Natural killer cell treated with Interleukin-12 subunit alpha and Interleukin-12 subunit beta and Interleukin-15 and Interleukin-18, amount 100 ng/mL, for 72 hours (primary cell): ENCODE measurements at places on chromosomes 11 and 22. TPM values are rescaled to one million over a fixed set of nuclear protein-coding genes. Genes with fewer than 3 reads are reported as not detected.

Gene TSPAN18
- total RNA-seq = 0.64 TPM

Gene CARNS1
- 4.9 TPM for total RNA-seq

Gene OR4A16
- not detected for total RNA-seq

Gene RIBC2
- 1.2 TPM for total RNA-seq

Gene NF2
- 58.2 TPM for total RNA-seq

Gene TMPRSS4
- total RNA-seq = 0.19 TPM

Gene DCDC1
- 0.14 TPM for total RNA-seq

Gene APOL5
- total RNA-seq = not detected

Gene TPH1
- total RNA-seq = 0.36 TPM

Gene FREY1
- 4.9 TPM for total RNA-seq

Gene CASTOR1
- total RNA-seq = 4.0 TPM

Gene OR5B3
- not detected for total RNA-seq

Gene OR8G1
- total RNA-seq = not detected

Gene SIDT2
- total RNA-seq = 23.1 TPM

Gene NCF4
- 24.2 TPM for total RNA-seq

Gene ACRV1
- not detected for total RNA-seq

Gene RAB38
- total RNA-seq = 7.2 TPM

Gene MRGPRX3
- not detected for total RNA-seq

Gene SSTR3
- 0.11 TPM for total RNA-seq

Gene PKDREJ
- 0.07 TPM for total RNA-seq

Gene DDI1
- total RNA-seq = not detected

Gene DCUN1D5
- total RNA-seq = 78.4 TPM

Gene CCDC116
- total RNA-seq = 2.5 TPM

Gene CDKN1C
- 2.0 TPM for total RNA-seq

Gene SYCE3
- total RNA-seq = not detected

Gene MYO7A
- total RNA-seq = 0.05 TPM

Gene TRIM49
- total RNA-seq = not detected

Gene P2RX6
- total RNA-seq = not detected

Gene DMC1
- total RNA-seq = 4.6 TPM

Gene HBG2
- total RNA-seq = not detected

Gene PHRF1
- 49.2 TPM for total RNA-seq

Gene APOBEC3A
- 3.3 TPM for total RNA-seq

Gene SLC6A5
- not detected for total RNA-seq

Gene HEPN1
- total RNA-seq = not detected

Gene SEPTIN5
- total RNA-seq = not detected

Gene TRIM48
- total RNA-seq = not detected

Gene RBMXL2
- not detected for total RNA-seq

Gene STT3A
- 182 TPM for total RNA-seq

Gene KDM4D
- total RNA-seq = 0.64 TPM

Gene CCDC89
- 1.6 TPM for total RNA-seq

Gene TIGD3
- 1.3 TPM for total RNA-seq

Gene GSTT2
- total RNA-seq = 0.47 TPM

Gene ARHGAP42
- total RNA-seq = 1.6 TPM

Gene CWF19L2
- 26.2 TPM for total RNA-seq

Gene AQP11
- 0.20 TPM for total RNA-seq

Gene TEX54
- total RNA-seq = not detected

Gene APOA1
- total RNA-seq = not detected

Gene C22orf15
- total RNA-seq = 0.86 TPM

Gene OR52N4
- total RNA-seq = 0.45 TPM

Gene ZBTB16
- total RNA-seq = 2.7 TPM

Gene ASRGL1
- 7.8 TPM for total RNA-seq

Gene F2
- total RNA-seq = not detected

Gene OR56A1
- total RNA-seq = 0.11 TPM

Gene NUDT8
- 11.5 TPM for total RNA-seq

Gene SYNGR1
- total RNA-seq = 1.1 TPM
